ENCODE measurements at places on chromosomes 1 and 21.

DNA sequence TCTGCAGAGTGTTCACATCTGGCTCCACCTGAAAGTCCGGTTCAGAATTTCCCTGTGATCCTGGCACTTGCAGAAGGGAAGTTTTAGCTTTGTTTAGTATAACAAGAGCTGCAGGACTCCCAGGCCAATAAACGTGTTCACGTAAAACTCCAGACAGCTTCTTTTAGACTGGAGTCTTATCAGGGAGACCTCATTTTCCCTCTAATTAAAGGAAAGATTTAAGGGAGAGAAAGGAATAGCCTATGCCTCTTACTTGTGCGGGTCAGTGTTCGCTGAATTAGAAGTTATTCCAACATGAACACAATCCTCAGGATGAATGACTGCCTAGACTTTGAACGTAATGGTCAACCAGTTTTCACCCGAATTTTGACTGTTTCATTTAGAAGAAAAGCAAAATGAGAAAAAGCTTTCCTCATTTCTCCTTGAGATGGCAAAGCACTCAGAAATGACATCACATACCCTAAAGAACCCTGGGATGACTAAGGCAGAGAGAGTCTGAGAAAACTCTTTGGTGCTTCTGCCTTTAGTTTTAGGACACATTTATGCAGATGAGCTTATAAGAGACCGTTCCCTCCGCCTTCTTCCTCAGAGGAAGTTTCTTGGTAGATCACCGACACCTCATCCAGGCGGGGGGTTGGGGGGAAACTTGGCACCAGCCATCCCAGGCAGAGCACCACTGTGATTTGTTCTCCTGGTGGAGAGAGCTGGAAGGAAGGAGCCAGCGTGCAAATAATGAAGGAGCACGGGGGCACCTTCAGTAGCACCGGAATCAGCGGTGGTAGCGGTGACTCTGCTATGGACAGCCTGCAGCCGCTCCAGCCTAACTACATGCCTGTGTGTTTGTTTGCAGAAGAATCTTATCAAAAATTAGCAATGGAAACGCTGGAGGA is 202.1 kb upstream of the SGIP1 start:
- no peak for DNase-seq

- no peak for DNase-seq
Measured at GRCh38 chr1:10939654-10940450, 72.6 kb upstream of the TARDBP start.

DNA sequence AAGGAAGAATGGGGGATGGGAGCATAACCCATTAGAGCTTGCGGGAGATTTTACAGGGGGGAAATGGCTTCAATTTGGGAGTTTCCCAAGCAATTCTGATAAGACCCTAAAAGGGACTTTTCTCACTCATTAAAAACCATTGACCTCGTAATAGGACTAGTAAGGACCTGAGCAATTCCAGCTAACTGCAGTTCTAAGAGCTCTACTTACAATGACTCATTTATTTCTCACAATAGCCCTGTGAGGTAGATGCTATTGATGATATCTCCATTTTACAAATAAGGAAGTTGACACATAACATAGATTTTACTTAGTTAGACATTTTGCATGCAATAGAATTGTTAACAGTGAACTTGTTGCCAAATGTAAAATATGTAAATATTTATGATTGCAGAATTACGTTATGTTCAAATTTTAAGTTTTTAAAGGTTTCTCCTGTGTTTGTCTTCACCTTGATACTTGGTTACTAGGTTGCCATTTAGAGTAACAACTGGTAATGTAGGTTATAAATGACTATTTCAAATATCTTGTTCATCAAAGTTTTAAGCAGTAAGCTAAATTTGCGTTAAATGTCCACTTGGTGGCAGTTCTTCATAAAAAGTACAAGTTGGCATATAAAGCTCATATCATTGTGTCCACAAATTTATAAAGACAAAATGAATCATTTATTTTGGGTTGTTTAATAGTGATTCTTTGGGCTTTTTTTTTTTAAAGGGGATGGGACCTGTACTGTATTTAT is 182.0 kb downstream of the PLA2G4A start:
- DNase-seq: no peak

DNA sequence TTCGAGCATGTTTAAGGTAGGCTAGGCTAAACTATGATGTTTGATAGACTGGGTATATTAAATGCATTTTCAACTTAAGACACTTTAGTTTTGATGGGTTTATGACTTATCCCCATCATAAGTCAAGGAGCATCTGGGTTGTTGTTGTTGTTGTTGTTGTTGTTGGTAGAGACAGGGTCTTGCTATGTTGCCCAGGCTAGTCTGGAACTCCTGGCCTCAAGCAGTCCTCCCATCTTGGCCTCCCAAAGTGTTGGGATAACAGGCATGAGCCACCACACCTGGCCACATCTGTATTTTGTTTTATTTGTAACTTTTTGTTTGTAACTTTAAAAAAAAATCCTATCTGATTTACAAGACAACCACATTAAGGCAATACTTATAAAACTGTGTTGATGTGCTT is 17.5 kb downstream of the DBT start:
- no peak for DNase-seq

DNA sequence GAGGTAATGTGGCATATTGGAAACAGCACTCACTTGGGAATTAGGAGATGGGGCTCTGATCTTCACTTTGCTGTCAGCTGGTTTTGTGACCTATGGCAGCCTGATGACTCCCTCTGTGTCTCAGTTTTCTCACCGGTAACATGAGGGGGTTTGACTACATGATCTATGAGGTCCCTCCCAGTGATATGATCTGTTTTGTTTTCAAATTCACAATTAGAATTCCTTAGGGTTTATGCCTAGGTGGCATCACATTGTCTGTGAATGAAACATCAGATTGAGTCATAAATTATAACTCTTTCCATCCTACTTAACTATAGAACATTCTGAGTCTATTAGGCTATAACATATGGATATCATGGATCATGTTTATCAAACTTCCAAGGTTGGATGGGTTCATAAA is 386.6 kb downstream of the PTBP2 start:
- DNase-seq: no peak

GRCh38 chr1:110215621-110216515 is 5.8 kb downstream of the KCNC4 start:
- DNase-seq: no peak

- DNase-seq: no peak
Measured at GRCh38 chr1:168518201-168518689, 25.6 kb downstream of the XCL2 start.

GRCh38 chr1:42851960-42852607 is 5.7 kb downstream of the ZNF691 start:
- no peak for DNase-seq

DNA sequence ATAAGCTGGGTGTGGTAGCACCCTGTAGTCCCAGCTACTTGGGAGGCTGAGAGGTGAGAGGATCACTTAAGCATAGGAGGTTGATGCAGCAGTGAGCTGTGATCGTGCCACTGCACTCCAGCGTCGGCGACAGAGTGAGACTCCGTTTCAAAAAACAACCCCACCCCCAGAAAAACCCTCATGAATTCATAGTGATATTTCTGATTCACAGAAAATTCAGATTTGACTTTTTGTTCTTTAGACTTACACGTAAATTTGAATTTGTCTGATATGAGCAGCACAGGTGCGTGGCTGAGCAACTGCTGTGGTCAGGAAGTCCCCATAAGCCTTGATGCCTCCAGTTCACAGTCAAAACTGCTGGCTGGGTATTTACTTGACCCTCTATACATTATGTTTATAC is 10.0 kb upstream of the MORC3 start:
- no peak for DNase-seq

GRCh38 chr1:186202271-186202764 is 172.7 kb downstream of the TPR start:
- DNase-seq: no peak

GRCh38 chr1:168167806-168168205 is 11.0 kb upstream of the TIPRL start:
- no peak for DNase-seq

DNA sequence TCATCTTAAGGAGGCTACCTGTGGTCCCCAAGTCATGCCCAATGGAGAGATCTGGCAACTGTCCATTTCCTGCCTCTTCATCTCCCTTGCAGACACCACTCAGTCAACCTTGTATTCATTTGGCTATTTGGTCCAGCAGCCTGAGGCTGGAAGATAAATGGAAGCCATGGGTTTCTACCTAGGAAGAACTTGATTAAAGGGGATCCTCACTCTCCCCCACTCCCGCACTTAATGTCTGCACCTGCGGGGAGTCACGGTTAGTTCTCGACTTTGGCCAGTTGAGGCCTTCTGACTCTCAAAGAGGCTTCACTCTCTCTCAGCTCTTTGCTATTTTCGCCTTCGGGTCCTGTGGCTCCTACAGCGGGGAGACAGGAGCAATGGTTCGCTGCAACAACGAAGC is 8.4 kb upstream of the ATXN7L2 start:
- no peak for DNase-seq

- no peak for DNase-seq
Measured at GRCh38 chr1:47334765-47335435, 1.3 kb downstream of the CMPK1 start.

DNA sequence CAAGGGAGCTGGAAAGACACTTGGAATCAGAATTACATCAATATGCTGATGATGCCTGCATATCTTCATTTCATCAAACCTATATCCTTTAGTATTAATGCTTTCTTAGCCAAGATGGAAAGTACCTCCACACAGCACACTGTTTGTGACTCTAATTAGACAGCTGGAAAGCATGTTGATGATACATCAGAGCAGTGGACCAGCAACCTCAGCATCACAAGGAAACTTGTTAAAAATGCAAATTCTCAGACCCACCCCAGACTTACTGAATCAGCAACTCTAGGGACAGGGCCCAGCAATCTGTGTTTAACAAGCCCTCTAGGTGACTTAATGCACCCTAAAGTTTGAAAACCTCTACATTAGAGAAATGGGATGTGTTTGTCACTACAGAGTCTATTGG is 332.1 kb downstream of the DPYD start:
- DNase-seq: no peak

- no peak for DNase-seq
Measured at GRCh38 chr1:160859166-160859565, 3.5 kb downstream of the CD244 start.

- no peak for DNase-seq
Measured at GRCh38 chr1:230948301-230948700, 30.4 kb downstream of the TTC13 start.

DNA sequence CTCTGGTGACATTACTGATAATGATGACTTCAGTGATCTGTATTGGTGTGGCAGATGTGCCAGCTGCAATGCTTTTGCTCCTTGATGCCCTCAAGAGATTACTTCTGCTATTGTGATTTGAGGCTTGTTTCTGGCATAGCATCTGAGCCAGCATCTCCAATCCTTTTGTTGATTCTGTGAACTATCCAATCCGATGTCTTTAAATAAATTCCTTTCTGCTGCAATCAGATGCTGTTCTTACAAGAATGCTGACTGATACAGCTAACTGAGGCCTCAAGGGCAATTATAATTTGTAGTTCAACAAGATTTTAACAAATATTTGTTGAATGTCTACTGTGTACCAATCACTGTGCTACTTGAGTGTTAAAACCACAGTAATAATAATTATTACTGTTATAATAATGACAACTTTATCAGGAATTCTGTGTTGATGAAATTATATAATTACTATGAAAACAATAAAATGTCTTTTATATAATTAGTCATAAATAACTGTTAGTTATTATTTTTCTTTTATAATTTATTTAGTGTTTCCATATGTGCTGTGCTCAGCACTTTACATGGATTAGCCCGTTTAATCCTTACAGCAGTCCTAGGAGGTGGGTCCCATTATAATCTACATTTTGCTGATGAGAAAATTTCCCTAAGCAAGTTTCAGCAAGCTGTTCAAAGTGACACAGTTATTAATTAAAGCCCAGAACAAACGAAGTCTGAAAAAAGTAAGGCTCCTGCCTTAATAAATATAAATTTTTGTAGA is 308.2 kb downstream of the BRINP3 start:
- no peak for DNase-seq

DNA sequence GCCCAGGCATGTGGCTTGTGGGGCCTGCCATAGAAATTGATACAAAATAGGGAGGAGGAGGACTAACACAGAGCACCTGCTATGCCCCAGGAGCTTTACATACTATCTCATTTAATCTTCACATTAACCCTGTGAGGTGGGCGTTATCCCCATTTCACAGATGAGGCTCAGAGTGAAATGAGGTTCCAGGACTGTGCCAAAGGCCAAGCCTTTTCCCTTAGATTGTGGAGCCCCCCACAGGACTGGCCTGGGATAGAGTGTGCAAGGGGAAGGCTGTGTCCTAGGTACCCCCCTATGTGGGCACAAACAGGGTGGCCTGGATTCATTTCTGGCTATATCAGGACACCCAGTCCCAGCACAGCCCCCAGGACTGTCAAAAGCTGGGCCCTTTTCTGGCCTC is 2.2 kb upstream of the DDOST start:
- no peak for DNase-seq

DNA sequence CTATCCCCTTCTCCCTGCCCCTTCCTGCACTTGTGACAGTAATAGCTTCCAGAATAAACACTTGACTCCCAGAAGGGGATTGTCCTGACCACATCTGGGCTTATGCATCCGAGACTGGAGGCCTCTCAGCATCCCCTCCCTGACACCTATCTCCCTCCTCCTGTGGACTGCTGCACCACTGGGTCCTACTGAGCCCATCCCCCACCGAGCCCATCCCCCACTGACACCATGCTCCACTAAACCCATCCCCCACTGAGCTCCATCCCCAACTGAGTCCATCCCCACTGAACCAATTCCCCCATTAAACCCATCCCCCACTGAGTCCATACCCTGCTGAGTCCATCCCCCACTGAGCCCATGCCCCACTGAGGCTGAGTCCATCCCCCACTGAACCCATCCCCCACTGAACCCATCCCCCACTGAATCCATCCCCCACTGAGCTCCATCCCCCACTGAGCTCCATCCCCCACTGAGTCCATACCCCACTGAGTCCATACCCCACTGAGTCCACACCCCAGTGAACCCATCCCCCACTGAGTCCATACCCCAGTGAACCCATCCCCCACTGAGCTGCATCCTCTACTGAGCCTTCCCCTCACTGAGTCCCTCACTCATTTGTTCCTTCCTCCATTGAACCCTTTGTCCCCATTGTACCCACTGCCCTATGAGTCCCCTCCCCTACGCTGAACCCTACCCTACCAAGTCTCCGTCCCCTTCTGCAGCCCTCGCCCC is 5.6 kb downstream of the PDZK1IP1 start:
- no peak for DNase-seq
